ENCODE measurements at places on chromosomes 3 and 15. TPM values are rescaled to one million over a fixed set of nuclear protein-coding genes. Genes with fewer than 3 reads are reported as not detected.

- no peak for DNase-seq
These were observed 489.0 kb upstream of the CDIN1 start for GRCh38 chr15:36090286-36090946.

GRCh38 chr3:141334627-141335250 lies 33.6 kb upstream of the ZBTB38 start:
- DNase-seq = no peak

DNA sequence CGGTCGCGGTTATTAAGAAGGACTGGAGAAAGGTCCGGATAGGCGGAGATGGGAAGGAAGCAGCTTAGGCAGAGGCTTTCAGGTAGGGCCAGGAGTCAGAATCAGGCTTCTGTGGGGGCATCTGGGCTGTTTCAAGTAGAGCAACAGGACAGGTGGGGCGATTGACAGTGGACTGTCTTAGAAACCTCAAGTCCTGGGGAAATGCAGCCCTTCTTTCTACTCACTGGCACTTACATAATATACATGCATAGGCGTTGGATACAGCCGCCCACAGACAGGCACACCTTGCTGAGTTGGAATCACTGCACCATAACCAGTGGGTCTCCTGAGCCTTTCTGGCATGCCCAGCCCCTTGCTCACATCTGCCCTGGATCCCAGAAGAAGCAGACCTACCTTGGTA lies 730 bp downstream of the MYD88 start:
- no peak for DNase-seq

DNA sequence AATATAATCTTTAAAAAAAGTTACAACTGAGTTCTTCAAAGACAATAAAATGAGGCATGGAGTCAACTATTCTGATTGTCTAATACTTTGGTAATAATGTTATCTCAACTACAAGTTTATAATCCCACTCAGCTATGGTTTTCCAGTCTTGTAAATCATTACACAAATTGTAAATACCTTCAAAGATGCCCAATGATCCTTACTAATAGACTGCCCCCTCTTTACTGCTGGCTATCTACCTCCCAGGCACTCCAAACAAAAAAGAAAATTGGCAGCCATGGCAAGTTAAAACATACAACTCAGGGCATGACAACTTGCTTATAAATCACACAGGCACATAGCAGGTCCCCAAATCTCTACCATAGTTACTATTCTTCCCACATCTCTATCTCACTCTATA lies 58.5 kb downstream of the ZNF280D start:
- no peak for DNase-seq

- no peak for DNase-seq
These were observed 125.8 kb downstream of the PGPEP1L start for GRCh38 chr15:98881526-98882520.

- no peak for DNase-seq
These were observed 70.1 kb downstream of the CEMIP start for GRCh38 chr15:80849308-80849707.

- DNase-seq = no peak
These were observed 5.6 kb downstream of the RAB8B start for GRCh38 chr15:63194880-63195568.

- no peak for DNase-seq
These were observed 418.6 kb downstream of the TUSC7 start for GRCh38 chr3:117128133-117128532.

- DNase-seq = no peak
These were observed 24.9 kb downstream of the SLCO2A1 start for GRCh38 chr3:134004841-134005240.

- DNase-seq = no peak
These were observed 39.3 kb downstream of the KLHL25 start for GRCh38 chr15:85755471-85755870.

DNA sequence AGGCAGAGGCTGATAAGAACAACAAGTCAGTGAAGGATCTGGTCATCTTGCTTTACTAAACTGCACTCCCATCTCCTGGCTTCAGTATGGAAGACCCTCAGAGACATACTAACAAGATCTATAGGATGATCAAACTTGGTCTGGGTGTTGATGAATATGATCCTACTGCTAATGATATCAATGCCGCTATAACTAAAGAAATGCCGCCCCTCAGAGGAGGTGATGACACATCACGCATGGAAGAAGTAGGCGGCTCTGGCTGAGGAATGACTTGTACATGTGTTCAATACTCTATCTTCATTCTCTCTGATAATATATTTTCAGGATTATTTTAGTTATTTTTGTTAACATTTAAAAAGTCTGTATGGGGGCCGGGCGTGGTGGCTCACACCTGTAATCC lies 17.5 kb upstream of the EIF2B5 start:
- DNase-seq = no peak

GRCh38 chr3:9173445-9173844 lies 76.0 kb downstream of the SRGAP3 start:
- no peak for DNase-seq

GRCh38 chr3:127799476-127800222 lies 22.7 kb downstream of the MGLL start:
- no peak for DNase-seq

DNA sequence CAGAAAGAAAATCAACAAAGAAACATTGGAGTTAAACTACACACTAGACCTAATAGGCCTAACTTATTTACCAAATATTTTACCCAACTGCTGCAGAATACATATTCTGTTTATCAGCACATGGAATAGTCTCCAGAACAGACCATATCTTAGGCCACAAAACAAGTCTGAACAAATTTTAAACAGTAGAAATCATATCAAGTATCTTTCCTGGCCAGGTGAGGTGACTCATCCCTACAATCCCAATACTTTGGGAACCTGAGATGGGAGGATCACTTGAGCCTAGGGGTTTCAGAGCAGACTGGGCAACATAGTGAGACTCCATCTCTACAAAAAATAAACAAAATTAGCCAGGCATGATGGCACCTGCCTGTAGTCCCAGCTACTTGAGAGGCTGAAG lies 18.1 kb upstream of the KPNA4 start:
- DNase-seq = no peak

DNA sequence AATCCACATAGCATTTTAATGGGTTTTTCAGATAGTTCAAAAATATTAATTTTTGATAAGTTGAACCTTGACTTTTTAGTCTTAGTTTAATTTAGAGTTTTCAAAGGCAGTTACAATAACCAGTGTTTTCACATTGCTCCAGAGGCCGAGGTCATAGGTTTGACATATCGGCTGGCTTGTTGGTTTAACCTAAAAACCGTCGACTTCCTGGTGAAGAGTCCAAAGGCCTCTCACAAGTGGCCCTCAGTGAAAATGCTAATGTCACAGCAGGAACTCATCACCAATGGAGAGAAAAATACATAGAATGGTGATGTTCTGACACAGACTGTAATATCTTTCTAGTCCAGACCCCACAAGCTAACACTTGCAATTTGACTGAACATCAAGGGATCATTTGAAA lies 642.3 kb downstream of the PLOD2 start:
- DNase-seq = no peak

GRCh38 chr15:49082960-49083359 lies 36.7 kb upstream of the SECISBP2L start:
- no peak for DNase-seq

GRCh38 chr3:12442654-12443501 lies 41.4 kb upstream of the TSEN2 start:
- DNase-seq = no peak

GRCh38 chr3:115551016-115551415 lies 72.3 kb upstream of the GAP43 start:
- no peak for DNase-seq

DNA sequence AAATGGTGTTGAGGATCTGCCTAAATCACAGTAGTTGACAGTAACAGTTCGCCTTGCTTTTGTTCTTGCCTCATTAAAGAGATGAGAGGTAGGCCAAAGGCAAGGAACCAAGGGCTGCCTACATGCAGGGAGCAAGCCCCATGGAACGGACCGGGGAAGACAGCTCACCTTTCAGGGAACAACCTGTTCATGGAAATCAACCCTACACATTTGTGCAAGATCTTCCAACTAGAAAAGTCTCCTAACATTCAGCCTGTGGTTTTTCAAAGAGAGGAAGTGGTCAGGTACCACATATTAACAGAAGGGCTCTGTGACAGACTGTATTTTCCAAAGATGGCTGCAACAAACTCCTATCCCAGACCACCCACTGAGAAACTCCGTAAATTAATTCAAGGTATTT lies 1031.8 kb upstream of the NR2F2 start:
- DNase-seq = no peak

- no peak for DNase-seq
These were observed 444.0 kb downstream of the OTOL1 start for GRCh38 chr3:161940621-161940965.

GRCh38 chr3:47225310-47225906 lies 57.2 kb downstream of the KIF9 start:
- no peak for DNase-seq

DNA sequence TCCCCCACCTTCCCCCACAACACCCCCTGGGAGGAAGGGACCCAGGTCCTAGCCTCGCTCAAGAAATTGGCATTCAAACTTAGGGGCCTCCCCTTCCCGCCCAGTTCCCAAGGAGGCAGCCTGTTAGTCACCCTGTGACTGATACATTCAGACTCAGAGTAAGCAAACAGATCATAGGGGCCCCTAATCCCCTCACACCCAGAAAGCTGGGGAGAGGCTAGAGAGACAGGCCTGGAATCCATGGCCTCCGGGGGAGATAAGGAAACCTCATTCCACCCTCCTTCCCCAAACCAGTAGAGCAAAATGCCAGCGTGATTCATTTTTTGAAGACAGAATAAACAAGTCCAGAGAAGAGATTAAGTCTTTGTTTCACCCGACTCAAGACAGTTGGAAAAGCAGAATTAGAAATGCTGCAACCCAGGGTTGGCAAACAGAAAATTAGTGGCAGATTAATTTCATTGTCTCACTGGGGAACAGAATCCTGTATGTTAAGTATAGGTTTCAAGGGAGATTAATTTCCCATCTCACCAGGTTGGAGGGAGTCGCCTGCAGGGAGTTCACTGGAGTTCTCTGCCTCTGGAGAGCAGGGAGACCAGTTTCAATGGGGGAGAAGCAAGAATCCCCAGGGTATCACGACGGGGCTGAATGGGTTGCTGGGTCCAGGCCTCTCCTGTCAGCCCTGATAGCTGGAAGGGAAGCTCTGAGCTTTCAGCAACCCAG lies 268.3 kb downstream of the UACA start:
- DNase-seq = no peak

- peak; percentile 72 for DNase-seq
These were observed 692 bp upstream of the C15orf39 start for GRCh38 chr15:75200765-75201615.

GRCh38 chr3:47491186-47491585 lies 15.4 kb upstream of the SCAP start:
- no peak for DNase-seq

DNA sequence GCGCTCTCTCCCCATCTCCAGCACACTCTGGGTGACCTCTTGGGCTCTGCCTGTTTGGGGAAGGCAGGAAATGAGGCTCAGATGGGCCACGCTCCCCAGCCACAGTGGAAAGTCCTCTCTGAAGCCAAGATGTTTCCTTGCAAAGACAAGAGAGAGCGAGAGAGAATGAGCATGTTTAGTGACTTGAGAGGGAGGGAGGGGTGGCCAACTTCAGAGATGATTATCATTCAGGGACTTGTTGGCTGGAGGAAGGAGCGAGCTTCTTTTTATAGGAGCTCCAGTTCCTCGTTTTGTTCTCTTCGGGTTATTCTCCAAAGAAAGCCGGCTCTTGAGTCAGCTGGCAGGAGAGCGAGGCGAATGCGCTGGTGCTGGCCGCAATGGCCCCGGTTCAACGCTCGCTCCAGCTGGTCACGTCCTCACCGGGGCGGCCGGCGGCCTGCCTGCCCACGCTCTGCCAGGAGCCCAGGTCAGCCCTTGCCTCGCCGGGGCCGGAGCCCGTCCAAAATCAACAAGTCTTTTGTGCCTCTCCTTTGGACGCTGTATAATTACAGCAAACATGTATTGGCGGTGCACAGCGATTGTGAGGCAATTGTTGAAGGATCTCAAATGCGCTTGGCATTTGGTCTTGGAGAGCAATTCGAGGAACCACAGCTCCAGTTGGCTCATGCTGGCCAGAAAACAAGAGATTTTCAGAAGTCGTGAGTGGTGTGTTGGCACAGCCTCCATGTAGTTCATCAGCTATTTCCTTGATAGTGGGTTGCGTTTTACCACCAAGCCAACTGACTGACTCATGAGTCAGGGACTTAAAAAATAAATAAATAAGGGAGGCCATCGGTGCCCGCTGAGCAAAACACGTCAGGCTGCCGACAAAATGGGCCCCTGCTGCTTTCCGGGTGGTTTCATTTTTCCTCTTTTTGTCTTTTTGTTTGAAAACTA lies 288.6 kb downstream of the UACA start:
- DNase-seq = no peak

GRCh38 chr15:66766282-66767230 lies 64.5 kb downstream of the SMAD6 start:
- DNase-seq = no peak

DNA sequence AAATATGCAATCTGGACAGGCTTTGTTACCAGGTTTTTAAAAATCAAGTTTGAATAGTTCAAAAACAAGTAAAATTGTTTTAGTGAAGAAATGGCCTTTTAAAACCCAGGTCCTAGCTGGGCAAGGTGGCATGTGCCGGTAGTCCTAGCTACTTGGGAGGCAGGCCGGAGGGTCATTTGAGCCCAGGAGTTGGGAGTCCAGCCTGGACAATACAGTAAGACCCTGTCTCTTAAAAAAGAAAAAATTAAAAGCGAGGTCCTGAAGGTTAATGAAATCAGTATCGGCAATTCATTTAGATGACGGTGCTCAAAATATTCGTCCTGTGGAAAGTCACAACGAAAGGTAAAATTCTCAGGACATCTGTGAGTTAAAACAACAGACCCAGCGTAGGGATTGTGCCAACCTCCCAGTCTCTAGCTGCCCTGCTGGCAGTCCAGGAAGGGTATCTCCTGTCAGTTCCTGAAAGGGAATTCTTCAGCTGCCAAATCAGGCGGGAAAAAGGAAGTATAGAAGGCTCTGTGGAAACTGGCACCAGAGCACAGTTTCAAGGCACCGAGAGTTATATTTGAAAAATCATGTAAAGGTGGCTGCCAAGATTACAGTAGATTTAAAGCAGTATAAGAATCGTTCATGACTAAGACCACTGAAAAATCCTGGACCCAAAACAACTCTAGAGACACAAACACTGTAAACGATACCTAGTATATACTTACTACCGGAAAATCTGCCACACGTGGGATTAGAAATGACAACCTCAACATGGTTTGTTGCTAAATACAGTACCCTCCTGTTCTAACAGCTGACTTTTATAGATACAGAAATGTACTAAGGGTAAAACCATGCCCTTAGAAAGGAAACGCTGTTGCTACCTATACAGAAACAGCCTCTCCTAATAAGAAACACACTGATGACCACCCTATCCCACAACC lies 1.2 kb upstream of the ABHD17C start:
- DNase-seq = no peak

The TJP1 gene
- 129 TPM for total RNA-seq

The AMOTL2 gene
- 76.9 TPM for total RNA-seq

The STRC gene
- 1.1 TPM for total RNA-seq

The TMEM115 gene
- 30.0 TPM for total RNA-seq

The RFX7 gene
- 36.0 TPM for total RNA-seq

The KBTBD13 gene
- 0.05 TPM for total RNA-seq

The RTP3 gene
- not detected for total RNA-seq

The RARRES1 gene
- total RNA-seq = 0.16 TPM

The STAC gene
- total RNA-seq = 5.6 TPM

The RHO gene
- not detected for total RNA-seq

The PYGO1 gene
- total RNA-seq = 0.50 TPM

The TEX55 gene
- not detected for total RNA-seq

The DVL3 gene
- 76.2 TPM for total RNA-seq

The PDZRN3 gene
- total RNA-seq = 9.5 TPM

The USP4 gene
- total RNA-seq = 29.1 TPM

The SERPINI2 gene
- total RNA-seq = not detected

The SNAP23 gene
- 58.2 TPM for total RNA-seq
